ENCODE measurements at places on chromosomes 5 and 9. TPM values are rescaled to one million over a fixed set of nuclear protein-coding genes. Genes with fewer than 3 reads are reported as not detected.

Gene GABRA1
- not detected for total RNA-seq

Gene PCDHB12
- 3.5 TPM for total RNA-seq

Gene KCNV2
- total RNA-seq = not detected

Gene BTNL9
- 11.5 TPM for total RNA-seq

Gene MARVELD2
- total RNA-seq = 47.1 TPM

Gene CRHBP
- total RNA-seq = 1.5 TPM

Gene INSL4
- not detected for total RNA-seq

Gene CARTPT
- total RNA-seq = 0.23 TPM

Gene CSF2
- total RNA-seq = not detected

Gene ORM2
- total RNA-seq = 2.8 TPM

Gene OBP2B
- not detected for total RNA-seq

Gene NR4A3
- total RNA-seq = 7.5 TPM

Gene CBY3
- not detected for total RNA-seq

Gene CTNND2
- total RNA-seq = 131 TPM

Gene TTC39B
- total RNA-seq = 30.2 TPM

Gene LHX3
- not detected for total RNA-seq

Gene TMEM174
- not detected for total RNA-seq

Gene PRLR
- 9.3 TPM for total RNA-seq

Gene RANBP3L
- 3.9 TPM for total RNA-seq

Gene NEURL1B
- 27.9 TPM for total RNA-seq

Gene FGFR4
- total RNA-seq = 233 TPM

Gene NIM1K
- 0.26 TPM for total RNA-seq

Gene SAPCD2
- total RNA-seq = 2.4 TPM
